ENCODE measurements at places on chromosomes 1 and 21.

- no peak for DNase-seq
These were observed 6.7 kb downstream of the ALX3 start for GRCh38 chr1:110063781-110064180.

DNA sequence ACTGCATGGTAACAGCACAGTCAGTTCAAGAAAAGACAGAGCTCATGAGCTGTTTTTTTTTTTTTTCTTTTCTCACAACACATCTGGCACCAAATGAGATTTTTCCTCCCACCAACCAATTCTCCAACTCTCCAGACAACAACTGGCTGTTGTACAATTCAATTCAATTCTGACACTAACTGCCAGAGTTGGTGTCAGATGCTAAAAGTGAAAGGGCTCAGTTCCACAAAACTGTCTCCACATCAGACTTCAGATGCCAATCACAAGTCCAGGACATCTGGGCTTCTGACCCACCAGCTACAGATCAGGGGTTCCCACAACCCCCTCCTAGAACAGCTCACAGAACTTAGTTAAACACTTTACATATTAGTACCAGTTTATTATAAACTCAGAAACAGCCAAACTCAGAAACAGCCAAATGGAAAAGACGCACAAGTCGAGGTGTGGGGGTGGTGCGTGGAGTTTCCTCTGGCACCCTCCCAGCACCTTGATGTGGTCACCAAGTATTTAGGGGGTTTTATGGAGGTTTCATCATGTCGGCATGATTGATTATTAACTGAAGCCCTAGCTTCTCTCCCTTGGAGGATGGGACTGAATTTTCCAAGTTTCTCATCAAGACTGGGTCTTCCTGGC, 39.2 kb upstream of the LRRC8D start:
- no peak for DNase-seq

DNA sequence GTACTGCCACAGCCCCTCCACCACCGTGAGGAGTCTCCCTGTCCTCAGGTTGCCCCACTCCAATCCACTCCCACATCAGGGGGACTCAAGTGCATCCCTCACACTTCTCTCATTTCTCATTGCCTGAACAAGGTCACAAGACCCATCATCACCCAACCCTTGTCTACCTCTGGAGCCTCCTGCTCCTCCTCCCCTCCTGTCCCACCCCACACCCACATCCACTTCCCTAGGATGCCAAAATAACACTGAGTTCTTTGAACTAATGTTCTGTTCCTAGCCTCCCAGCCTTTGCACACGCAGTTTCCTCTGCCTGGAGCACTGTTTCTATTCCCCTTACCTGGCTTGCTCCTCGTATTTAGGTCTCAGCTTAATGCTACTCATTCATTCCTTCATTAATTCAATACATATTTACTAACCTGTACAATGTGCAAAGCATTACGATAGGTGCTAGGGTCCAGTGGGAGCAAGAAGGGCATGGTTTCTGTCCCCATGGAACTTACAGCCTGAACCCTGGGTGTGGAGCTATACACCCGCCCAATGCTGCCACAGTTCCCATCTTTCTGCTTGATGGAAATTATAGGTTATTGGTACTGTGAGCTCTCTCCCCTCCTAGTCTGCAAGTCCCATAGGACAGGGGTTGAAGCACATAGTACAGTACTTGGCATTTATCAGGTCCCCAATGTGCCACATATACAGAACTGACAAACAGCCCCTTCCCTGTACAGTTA, 96.1 kb upstream of the GRIK3 start:
- no peak for DNase-seq

DNA sequence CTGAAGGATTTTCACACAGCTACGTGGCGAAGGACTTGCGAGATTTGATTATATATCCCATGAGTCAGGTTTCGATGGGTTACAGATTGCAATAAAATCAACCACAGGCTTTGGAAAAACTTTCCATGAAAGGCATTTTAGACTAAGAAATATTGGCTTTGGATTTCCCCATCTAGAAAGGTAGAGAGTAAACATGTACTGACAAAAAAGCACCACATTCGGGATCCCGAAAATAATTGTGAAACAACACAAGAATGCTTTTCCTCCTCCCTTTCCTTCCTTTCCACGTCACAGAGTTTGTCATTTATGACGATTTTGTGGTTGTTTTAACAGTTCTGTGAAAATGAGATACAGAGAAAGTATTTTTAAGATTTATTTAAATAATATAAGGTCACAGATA, 38.5 kb downstream of the TGFB2 start:
- DNase-seq, result no peak

GRCh38 chr1:153526132-153526543, 9.7 kb downstream of the S100A6 start:
- DNase-seq, result no peak

DNA sequence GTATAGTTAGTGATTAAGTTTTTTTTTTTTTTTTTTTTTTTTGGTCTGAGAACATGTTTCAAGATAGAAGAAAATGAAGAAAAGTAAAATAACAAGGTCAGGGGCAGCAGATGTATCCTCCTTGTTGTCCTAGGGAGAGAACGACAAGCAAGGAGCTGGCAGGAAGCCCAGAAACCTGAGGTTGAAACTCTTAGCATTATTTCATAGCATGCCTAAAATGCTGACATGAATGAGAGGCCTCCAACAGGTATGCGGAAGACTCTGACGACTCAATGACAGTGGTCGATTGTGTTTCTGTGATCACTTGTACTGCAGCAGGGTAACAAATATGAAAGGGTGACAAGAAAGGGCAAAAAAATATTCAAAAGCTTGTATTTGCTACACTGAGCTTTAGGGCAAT, 415.9 kb downstream of the PLA2G4A start:
- DNase-seq, result no peak

DNA sequence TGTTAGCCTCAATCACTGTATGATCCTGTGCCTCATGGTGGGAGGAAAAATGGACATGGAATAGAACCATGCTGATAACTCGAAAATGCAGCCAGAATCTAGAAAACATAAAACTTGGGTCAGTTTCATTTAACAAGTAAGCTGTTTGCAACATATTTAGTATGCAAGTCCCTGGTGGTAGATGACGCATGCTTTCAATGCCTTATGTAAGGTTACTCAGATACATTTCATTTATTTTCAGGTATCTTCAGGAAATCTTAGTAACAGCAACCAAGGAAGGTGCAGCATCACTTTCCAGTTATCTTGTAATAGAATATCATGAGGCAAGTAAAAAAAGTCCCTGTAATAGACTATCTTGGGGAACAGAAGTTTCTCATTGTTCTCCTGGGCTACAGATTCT, 92.9 kb downstream of the RYR2 start:
- DNase-seq, result no peak

DNA sequence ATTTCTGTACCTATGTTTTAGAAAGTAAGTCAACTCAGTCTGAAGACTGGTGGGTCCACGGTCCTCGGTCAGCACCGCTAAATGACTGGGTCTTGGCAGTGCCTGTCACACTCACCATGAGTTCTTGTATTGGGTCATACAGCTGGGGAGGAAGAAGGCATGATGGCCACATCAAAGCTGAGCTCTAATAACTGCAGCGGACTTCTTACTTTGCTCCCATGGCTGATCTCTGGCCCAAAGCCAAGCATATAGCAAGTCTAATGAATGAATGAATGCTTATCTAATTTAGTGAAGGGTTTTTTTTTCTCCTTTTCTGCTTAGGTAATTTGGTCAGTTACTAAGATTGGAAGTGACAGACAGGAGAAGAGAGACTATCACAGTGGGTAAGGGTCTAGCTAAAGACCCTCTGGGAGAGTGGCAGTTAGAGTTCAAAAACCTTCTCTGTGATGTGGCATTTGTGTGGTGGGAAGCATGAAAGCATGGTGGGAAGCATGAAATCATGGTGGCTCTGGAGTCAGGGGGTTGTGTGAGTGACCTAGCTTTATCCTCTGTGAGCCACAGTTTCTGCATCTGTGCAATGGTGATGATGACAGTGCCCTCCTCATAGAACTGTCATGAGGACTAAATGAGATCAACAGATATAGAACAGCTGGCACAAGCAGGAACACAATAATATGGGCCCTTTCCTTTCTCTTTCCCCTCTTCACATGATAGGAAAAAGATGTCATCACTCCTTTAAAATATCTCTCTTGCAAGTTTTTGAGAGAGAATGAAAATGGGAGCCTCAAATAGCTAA, 78.9 kb upstream of the JAK1 start:
- no peak for DNase-seq

DNA sequence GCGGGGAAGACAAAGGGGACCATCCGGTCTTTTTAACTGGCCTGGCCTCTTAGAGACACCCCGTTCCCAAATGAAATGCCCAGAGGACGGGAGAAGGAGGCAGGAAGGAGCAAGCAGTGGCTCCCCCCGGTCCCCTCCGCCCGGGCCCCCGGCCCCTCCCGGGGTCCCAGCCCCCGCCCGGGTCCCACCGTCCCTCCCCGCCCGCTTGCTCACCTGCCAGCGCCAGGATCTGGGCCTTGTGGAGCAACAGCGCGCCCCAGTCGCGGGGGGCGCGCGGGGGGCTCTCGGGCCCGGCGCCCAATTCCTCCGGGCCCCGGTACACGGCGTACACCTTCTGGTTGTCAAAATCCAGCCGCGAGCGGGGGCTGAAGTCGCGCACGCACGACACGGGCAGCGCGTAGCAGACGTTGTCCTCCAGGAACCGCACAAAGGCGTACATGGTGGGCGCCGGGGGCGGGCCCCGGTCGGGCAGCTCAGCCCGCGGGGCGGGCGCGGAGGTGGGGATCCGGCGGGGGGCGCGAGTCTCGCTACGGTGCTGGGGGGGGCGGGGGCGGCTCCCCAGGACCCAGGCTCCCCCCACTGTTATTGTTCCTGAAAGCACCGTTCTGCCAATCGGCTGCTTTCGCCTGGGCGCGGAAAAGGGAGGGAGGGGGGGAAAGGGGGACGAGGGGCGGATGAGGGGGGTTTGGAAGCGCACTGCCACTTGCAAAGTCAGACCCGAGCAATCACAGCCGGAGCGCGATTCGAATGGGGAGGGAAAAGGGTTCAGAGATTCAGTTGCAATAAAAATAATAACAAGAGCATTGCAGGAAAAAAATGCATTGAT, at the start of gene BEND5:
Gene BEND5, minus strand, starts transcription at position 499 of the 826 bp plus-strand sequence. Its CDS starts 60 bp downstream, at position 439.
- DNase-seq, result peak; percentile 42

DNA sequence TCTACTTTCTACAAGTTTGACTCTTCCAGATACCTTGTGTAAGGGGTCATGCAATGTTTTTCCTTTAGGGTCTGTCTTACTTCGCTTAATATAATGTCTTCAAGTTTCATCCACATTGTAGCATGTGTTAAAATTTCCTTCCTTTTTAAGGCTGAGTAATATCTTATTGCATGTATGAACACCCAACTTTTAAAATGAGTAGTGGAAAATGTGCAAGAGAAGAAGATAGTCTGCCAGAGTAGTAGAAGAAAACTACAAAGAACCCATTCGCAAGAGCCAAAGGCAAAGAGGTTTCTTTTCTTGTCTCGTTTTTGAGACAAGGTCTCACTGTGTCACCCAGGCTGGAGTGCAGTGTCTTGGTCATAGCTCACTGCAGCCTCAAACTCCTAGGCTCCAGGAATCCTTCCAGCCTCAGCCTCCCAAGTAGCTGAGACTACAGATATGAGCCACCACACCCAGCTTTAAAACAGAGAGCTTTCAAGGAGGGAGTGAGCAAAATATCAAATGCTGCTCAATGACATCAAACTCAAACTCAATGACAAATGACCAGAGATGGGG, 9.4 kb downstream of the IL23R start:
- DNase-seq, result no peak

DNA sequence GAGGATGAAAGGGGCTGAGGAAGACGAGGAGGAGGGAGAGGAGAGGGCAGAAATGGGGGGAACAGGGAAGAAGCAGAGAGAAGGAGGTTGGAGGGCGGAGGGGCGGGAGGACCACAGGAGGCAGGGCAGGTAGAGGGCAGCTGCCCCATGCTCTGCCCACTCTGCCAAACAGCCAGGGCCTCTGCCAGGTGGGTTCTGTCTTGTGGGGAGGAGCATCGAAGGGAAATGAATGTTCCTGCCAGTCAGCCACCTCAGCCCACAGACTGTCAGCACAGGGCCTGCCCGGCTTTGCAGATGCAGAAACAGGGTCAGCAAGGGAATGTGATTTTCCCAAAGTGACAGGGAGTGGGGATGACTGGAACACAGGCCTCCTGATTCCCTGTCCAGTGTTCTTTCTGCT, 82.6 kb downstream of the GRIK3 start:
- DNase-seq, result no peak

DNA sequence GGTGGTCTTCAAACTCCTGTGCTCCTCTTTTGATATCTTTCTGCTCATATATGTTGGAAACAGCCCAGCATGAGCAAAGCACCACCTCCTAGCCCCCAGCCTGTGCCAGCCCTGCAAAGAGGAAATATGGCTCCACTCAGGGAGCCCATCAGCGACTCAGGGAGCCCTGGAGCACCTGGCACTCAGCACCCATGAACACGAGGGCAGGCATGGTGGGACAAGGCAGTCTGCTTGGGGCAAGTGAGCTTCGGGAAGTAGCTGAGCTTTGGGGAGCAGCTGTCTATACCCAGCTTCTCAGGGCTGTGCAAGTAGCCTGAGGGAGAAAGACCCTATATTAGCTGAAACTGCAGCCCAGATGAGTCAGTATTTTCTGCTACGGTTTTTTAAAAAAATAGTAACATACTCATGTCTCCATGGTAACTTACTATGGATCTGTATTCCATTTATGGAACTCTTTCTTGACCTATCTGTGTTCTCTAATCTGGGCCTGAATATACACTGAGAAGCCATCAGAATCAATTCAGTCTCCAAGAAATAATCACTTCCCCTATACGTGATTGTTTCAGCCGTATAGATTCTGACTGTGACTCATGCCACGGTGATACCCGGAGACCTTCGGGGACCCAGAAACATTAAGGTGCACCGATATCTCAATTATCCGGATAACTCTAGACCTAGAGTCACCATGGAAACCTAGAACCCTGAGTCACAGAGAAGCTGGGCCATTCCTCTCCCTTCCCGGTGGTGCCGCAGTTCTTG, 1.5 kb upstream of the ETS2 start:
- DNase-seq, result no peak

GRCh38 chr1:153633161-153633753, 609 bp upstream of the CHTOP start:
- DNase-seq, result no peak

- no peak for DNase-seq
These were observed 47.0 kb downstream of the SLC37A1 start for GRCh38 chr21:42560517-42561179.

- no peak for DNase-seq
These were observed 1.7 kb downstream of the ATP1B1 start for GRCh38 chr1:169108223-169108622.

GRCh38 chr1:54263601-54264226, 63.7 kb downstream of the MRPL37 start:
- no peak for DNase-seq

- no peak for DNase-seq
These were observed 7.7 kb upstream of the PTGFRN start for GRCh38 chr1:116902027-116902426.

- no peak for DNase-seq
These were observed 2.1 kb upstream of the DDAH1 start for GRCh38 chr1:85467036-85467435.

DNA sequence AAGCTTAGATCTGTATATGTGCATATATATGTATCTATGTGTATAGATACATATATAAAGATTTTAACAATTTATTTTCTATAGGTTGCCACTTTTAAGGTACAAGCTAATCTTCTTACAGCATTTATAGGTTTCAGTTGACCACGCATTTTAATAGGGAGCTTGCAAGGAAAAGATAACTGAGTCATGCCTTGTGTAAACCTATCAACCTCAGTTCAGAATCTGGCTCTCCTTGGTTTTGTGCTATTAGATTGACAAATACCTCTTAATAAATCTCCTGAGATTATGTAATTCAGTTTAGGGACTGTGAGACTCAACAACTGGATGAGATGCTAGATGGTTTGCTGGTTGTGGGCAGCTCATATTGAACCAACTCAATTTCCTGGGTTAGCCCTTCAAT, 114.7 kb upstream of the SERBP1 start:
- DNase-seq, result no peak

Measured in substantia nigra (tissue), 51 donors.